CD4-positive, alpha-beta T cell treated with Interleukin-6 at 100 ng/mL for 8 hours (primary cell): ENCODE measurements at places on chromosomes 5 and 9.

GRCh38 chr5:124001036-124001615 is 489.1 kb downstream of the CSNK1G3 start:
- DNase-seq = no peak

DNA sequence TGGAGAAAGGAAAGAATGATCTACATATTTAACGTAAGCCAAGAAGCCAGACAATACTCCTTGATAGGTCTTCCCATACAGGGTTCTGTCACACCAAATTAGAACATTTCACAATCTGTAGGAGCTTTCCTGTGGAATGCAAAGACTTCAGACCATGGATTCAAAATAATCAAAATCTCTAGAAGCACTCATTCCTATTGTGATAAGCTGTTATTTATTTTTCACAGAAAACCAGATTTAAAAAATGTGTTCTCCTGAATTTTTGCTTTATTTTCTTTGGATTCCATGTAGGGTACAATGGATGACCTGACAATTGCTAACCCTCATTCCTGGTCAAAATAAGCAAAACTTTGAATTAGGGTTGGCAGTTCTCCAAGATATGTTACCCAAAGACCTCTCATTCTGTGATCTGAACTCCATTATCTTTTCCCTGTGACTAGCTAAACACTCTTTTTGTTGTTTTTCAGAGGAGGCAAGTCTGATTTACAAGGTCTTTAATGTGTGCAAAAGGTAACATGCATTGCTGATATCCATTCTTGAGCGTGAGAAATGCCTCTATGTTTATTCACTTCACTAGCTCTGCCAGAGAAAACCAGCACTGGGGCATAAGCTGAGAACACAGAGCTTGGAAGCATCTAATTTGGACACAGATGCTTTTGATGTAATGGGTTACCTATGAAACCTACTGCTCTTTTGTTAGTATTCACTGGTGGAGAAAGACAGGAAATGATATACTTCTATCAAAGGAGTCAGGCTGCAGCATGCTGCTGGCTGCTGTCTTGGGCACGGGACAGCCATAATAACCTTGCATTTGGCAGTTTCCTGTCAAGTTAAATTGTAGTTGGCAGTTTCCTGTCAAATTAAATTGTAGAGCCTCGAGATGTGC is 31.4 kb downstream of the ACTBL2 start:
- DNase-seq = peak; percentile 30

GRCh38 chr5:1122511-1123294 is 10.8 kb upstream of the SLC12A7 start:
- DNase-seq = no peak

DNA sequence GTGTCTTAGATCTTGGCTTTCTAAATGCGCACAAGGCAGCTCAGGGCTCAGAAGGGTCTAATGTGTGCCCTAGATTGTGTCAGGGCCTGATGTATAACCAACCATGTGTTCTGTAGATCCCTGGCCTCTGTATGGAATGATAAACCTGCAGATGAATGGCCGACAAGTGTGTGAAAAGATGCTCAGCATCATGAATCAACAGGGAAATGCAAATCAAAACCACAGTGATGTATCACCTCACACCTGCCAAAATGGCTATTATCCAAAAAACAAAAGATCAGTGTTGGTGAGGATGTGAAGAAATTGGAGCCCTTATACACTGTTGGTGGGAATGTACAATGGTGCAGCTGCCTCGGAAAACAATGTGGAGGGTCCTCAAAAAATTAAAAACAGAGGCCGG is 489.8 kb downstream of the SEMA5A start:
- no peak for DNase-seq

GRCh38 chr5:17228821-17229291 is 11.4 kb downstream of the BASP1 start:
- no peak for DNase-seq

GRCh38 chr9:37454238-37454637 is 11.0 kb downstream of the ZBTB5 start:
- DNase-seq = no peak

DNA sequence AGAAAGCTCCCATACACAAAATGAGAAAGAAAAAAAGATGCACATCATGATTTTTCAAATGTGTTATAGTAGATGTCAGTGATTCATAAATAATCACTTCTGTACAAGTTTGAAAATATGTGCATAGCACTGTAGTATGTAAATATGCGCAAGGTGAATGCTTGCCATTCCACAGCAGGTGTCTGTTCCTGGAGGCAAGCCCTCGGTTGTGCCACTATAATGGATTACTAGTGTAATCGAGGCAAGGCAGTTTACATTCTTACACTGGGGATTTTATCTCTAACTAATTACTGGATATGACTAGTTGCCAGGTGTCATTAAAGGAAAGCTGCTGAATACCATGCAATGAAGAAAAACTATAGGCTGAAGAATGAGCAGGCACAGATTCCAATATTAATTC is 93.6 kb downstream of the ARHGEF28 start:
- no peak for DNase-seq

DNA sequence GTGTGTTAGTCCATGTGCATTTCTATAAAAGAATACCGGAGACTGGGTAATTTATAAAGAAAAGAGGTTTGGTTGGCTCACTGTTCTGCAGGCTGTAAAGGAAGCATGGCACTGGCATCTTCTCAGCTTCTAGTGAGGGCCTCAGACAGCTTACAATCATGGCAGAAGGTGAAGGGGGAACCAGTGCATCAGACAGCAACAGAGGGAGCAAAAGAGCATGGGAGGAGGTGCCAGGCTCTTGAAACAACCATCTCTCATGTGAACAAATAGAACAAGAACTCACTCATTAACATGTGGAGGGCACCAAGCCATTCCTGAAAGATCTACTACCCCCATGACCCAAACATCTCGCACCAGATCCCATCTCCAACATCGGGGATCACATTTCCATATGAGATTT is 89.2 kb upstream of the IL33 start:
- DNase-seq = no peak

GRCh38 chr5:179409806-179410205 is 64.5 kb upstream of the ADAMTS2 start:
- DNase-seq = no peak

- no peak for DNase-seq
These were observed 98.1 kb downstream of the MARCHF11 start for GRCh38 chr5:16081376-16081955.

- DNase-seq = no peak
These were observed 69.7 kb downstream of the PIK3R1 start for GRCh38 chr5:68285075-68285840.

- no peak for DNase-seq
These were observed 35.9 kb upstream of the PWWP2A start for GRCh38 chr5:160155017-160155750.

GRCh38 chr5:130280528-130281217 is 376.4 kb downstream of the CHSY3 start:
- no peak for DNase-seq

DNA sequence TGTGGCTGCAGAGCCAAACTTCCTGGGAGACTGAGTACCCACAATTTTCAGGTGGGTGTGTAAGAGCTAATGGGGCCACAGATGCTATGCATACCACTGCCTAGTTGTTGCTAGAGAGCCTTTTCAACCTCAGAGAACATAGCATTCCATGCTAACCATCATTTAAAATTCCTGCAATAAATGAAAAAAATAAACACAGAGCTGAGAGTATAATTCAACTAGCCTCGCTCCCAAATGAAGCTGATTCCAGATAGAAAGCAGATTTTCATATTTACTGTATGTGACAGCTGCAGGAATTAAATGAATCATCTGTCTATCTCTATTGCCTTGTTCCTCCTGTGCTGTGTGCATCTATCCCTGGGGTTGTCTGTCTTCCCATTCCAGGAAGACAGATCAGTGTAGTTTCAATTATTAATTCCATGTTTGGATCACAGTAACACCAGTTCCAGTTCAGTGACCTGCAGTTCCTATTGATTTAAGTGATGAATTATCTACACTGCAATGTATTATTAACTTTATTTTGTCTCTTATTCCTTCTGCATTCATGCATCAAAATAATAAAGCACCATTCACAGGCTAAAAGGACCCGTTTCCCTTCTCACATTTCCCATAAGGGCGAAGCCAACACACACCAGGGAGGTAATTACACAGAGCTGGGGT is 324.5 kb downstream of the SLIT3 start:
- DNase-seq = no peak

DNA sequence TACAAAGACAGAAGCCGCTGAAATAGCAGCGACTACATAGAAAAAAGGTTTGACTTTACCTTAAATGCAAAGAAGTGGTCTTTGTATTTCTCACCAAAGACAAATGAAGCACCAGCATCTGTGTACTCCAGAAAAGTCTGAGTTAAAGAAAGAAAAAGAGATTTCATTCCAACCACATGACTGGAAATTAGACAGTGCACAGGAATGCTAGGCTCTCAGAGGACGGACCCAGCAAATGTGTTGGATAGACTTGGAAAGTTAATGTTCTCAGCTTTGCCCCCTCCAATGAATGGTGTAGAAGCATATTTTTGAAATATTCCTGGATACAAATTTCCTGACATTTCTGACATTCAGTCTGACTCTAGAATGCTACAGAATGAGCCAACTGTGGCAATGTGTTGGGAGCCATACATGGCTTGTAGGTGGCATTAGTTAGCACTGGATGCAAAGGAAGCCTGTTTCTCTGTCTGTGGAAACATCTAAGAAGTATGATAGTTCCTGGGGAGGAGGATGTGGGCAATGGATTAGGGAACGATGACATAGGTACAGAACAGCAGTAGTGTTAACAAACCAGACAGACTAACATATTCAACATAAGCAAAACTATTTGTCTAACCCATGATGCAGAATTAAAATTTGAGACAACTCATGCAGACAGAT is 43.3 kb downstream of the SLC28A3 start:
- no peak for DNase-seq

- no peak for DNase-seq
These were observed 153.5 kb upstream of the STK32A start for GRCh38 chr5:147081311-147081764.
